ENCODE measurements at places on chromosomes 2 and 18.

GRCh38 chr2:143632751-143633374, 503.6 kb downstream of the ARHGAP15 start:
- DNase-seq = peak; percentile 44

- no peak for DNase-seq
Measured at GRCh38 chr18:39198376-39198775, 1632.8 kb upstream of the CELF4 start.

- no peak for DNase-seq
Measured at GRCh38 chr2:239581352-239581901, 180.6 kb upstream of the HDAC4 start.

GRCh38 chr2:129233751-129234406, 745.6 kb upstream of the RAB6C start:
- DNase-seq = no peak

DNA sequence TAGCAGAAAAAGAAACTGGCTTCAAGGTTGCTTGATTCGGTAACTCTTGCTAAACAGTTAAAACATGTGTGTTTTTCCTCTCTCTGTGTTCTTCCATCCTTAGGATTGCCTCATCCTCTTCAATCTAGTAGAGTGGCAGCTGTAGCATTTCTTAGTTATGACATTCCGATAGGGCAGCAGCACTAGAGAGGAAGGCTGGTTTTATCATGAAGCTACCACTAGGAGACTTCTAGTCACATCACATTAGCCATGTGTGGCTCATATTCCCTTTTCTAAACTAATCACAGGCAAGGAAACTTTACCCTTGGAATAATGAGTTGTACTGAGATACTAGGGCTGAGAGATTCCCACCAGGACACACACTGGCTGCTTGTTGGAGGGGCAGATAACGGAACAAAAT, 187.6 kb downstream of the DOK6 start:
- DNase-seq = no peak

- DNase-seq = no peak
Measured at GRCh38 chr2:216473187-216473586, 25.5 kb upstream of the RPL37A start.

- DNase-seq = no peak
Measured at GRCh38 chr2:182324665-182325064, 102.2 kb downstream of the PDE1A start.

DNA sequence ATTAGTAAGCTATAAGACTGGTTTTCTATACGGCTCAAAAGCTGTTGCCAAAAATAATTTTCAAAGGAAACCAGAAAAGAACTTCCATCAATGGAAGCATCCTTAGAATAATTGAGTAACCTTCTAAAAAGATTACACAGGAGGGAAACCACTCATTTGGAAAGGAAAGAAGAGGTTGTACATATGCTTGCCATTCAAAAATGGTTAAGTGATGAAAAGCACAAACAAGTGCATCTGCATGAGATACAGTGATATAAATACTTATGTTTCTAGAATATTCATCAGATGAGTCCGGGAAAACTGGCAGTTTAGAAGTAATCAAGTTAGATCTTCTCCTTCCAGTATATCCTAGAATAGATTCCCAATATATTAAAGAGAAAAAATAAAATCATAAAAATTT, 20.1 kb upstream of the SMAD2 start:
- DNase-seq = no peak

DNA sequence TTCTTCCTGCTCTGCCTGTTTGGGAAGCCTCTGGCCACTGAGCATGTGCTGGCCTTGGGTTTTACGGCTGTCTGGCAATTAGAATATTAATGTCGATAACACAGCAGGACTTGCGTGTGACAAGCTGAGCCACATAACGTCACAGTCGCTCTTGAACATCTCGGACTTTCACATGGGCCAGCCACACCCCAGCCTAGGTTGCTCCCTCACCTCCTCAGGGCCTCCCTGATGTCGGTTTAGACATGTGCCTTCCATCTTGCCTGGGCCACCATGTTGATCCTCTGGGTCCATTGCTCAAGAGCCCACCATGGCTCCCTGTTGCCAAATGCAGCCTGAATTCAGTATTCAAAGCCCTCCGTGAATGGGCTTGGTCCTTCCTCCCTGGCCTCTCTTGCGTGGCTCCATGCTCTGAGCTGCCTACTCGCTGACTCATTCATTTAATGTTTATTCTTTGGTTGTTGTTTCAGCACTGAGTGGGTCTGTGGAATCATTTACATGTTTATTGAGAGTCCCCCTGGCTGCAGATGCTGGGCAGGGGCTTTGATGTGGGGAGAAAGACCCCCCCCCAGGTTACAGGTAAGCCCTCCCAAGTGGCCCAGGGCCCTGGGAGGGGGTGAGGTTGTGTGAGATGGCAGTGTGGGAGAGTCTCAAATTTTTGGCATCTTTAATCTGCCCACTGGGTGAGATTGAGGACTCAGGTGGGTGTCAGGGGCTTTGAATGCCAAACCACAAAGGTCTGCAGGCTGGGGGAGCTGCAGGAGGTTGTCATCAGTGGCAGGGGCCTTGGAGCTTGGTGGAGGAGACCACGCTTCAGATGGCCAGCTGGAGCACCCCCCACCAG, 62.0 kb downstream of the ODC1 start:
- no peak for DNase-seq

- no peak for DNase-seq
Measured at GRCh38 chr2:24832521-24832920, 39.3 kb downstream of the CENPO start.

- DNase-seq = no peak
Measured at GRCh38 chr2:183232161-183232865, 108.1 kb downstream of the NUP35 start.

DNA sequence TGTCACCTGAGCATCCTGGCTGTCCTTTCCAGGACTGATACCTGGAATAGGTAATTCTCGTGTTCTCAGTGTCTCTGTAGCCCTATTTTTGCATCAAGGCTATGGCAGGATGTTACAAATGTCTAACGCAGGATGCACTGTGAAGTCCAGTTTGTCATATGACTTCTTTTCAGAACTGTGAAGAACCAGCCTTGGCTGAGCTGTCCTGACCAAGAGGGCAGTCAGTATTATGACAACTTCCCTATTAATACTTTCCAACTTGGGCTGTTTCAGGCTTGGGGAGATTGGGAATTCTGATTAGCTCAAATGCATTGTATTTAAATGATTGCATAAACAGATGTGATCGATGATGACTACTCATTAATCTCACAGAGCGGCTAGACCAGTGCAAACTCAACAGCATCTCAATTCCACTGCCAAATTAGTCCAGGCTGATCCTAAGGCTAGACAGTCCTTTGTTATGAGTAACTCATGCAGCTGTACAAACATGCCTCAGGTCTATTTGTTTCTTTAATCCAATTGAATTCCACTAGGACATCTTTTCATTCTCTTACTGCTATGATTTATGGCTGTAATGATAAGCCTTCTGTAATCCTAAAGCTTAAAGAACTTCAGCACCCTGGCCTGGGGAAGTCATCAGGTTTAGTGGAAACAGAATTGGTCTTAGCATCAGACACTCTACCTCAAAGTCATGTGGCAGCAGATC, 331.6 kb downstream of the KCNS3 start:
- peak; percentile 50 for DNase-seq

DNA sequence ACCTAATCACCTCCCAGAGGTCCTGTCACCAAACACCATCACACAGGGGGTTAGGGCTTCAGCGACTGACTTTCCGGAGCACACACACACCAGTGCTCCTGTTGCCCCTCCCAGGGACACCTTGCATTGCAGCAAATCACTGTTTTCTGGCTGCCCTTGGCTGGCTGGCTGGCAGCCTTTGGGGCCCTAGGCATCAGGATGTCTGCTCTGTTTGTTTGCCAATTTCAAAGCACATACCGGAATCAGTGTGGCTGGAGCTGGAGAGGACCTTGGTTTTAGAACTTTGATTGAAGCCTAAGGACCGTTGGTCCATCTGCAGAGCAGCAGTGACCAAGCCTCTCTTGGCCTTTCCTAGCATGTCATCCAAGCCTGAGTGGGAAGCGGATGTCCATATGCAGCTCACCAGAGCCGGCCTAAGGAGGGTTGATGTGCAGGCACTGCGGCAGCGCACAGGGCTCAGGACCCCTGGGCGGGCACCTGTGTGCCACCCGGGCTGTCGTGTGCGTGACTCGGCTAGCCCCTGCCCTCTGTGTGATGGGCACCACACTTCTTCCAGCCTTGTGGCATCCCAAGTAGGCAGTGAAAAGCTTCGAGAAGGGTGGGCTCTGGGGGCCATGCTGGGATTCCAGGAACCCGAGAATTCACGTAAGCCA, 62.1 kb downstream of the GBX2 start:
- no peak for DNase-seq

DNA sequence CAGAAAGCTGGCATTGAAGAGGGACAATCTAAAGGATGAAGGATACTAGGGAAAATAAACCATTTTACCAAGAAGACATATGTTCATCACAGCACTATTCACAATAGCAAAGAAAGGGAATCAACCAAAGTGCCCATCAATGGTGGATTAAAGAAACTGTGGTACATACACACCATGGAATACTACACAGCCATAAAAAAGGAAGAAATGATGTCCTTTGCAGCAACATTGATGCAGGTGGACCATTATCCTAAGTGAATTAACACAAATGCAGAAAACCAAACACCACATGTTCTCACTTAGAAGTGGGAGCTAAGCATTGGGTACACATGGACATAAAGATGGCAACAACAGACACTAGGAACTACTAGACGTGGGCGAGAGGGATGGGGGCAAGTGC, 7.2 kb upstream of the MFF start:
- DNase-seq = no peak

DNA sequence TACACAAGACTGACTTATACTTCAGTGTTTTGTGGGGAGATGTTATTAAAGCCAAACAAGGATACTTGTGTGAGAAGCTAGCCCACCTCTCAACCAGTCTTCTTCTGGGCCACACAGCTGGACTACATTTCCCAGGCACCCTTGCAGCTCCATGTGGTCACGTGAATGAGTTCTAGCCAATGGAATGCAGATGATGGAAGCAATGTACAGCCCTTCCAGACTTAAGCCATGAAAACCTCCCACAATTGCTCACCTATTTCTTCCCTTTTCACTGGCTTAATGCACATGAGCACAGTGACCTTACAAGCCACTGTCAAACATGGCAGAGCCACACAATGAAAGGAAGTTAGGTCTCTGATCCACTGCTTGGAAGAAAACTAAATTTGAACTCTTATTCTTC, 20.4 kb upstream of the FEZ2 start:
- no peak for DNase-seq

DNA sequence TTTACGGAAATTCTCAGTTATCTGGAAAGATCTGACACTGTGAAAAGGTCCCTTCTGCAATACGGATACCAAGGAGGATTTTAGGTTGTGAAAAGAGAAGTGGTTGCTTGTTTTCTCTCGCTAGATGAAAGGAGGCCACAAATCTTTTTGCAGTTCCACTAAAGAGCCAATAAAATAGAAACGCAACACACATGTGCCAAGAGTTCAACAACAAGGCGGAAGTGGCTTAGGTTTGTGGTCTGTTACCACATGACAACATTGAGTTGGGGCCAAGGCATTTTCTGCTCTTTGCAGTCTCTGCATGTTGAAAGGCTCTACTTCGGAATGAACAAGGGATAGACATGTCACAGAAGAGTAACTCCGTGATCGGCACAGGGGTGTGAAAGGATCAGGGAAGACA, 115.7 kb upstream of the OSR1 start:
- no peak for DNase-seq

DNA sequence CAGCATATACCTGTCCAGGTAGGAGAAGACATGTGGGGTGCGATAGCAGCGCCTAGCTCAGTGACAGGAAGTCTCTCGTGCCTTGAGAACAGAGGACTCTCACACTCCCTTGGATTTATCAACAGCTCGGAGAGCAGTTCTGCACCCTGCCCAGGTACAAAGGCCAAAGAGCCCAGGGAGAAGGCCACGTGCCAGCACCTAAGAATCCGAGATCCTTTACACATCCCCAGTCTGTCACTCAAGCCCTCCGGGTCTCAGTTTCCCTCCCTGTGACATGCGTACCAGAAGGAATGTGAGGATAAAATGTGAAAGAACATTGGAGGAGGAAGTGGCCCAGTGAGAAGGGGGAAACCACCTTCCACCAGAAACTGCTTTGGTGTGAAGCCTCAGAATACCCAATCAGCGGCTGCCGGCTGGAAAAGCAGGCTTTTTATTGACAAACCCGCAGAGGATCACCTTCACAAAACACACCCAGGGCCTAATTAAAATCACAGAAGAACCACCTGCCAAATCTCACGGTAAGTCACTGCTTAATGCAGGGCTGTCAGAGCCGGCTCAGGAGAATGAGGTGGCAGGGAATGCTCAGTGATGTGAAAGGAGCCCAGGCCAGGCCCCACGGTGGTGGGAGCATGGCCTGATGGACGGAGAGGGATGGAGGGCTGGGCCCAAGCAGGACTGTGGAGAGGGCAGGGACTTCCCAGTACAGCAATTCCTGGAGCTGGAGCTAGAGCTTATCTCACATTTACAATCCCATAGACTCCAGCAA, 66.3 kb downstream of the MYO5B start:
- peak; percentile 19 for DNase-seq

DNA sequence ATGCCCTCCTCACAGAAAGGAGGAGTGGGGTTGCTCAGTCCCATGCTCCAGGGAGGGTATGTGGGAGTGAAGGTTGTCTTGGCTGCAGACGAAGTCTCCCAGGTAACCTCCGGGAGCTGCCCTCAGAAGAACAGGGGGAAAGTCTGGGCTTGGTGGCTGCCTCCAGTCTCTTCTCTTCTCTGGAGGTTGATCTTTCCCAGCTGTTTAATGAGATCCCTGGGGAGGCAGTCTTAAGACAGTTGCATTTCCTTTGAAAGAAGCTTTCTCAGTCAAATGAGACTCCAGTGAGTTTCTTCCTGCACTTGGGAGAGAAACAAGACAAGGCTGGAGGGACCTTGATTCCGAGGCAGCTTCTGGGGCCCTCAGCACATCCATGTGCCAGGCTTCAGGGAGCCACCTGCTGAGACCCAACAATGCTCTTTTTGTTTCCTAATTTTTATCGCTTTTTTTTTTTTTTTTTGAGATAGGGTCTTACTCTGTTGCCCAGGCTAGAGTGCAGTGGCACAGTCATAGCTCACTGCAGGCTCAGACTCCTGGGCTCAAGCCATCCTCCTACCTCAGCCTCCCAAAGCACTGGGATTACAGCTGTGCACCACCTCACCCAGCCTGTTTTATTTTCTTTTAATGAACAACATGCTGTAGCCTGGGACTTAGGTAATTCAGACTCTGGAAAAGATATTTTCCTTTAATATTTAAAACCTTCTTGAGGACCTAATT, 71.7 kb upstream of the TPO start:
- no peak for DNase-seq

DNA sequence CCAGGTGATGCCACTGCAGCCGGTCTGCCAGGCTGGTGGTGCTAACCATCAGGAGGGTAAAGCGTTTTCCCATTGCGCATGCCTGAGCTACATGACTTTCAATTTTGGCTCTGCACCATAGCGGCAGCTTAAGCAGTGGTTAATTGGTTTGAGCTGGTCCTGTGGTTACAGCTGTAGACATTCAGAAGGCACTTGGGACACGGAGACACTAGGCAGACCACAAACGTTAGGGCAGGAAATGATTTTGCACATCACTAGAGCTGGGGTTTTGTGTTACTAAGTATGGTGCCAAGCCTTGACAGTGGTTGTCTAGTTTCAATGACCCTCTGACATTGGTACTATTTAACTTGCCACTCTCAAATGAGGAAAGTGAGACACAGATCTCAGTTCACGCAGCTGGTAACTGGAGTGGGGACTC, 28.9 kb upstream of the CNOT11 start:
- no peak for DNase-seq
